Caudate nucleus (tissue), 63 donors: ENCODE measurements at places on chromosomes 6 and 20.

DNA sequence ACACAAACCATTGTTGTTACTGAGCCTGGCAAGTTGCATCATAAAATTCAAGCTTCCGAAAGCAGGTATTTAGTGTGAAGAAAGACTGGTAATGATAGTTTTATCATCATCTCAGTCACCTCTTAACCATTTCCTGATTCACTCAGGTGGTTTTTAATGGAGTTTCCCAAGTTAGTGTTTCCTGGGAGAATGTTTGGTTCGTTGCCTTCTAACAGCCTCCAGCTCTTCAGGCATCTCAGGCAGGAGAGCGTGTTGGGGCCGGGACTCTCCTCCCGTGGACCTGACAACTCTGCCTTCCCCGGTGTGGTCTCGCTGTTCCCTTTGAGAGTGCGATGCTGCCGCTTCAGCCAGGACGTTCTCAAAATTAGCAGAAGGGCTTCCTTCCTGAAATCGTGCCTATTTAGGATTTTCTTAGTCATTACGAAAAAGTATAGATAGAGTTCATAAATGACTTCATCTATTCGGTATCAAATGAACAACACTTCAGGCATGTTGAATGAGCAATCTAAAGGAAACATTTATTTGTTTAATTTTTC, 105.0 kb upstream of the QKI start:
- no peak for DNase-seq

- no peak for DNase-seq
Measured at GRCh38 chr20:10402938-10403608, 30.9 kb downstream of the MKKS start.

DNA sequence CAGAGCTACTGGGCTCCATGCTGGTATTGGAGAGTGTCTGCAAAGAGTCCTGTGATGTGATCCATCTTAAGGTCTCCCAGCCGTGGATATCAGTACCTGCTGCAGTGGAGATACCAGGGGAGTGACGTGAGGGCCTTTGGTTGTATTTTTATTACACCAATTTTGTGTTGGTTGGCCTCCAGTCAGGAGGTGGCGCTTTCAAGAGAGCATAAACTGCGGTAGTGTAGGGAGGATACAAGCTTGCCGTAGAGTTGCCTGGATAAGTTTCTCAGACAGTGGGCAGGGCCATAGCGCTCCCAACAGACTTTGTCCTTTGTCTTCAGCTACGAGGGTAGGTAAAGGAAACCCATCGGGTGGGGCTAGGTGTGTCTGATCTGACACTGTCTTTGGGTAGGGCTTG, 113.0 kb upstream of the CEP162 start:
- no peak for DNase-seq

DNA sequence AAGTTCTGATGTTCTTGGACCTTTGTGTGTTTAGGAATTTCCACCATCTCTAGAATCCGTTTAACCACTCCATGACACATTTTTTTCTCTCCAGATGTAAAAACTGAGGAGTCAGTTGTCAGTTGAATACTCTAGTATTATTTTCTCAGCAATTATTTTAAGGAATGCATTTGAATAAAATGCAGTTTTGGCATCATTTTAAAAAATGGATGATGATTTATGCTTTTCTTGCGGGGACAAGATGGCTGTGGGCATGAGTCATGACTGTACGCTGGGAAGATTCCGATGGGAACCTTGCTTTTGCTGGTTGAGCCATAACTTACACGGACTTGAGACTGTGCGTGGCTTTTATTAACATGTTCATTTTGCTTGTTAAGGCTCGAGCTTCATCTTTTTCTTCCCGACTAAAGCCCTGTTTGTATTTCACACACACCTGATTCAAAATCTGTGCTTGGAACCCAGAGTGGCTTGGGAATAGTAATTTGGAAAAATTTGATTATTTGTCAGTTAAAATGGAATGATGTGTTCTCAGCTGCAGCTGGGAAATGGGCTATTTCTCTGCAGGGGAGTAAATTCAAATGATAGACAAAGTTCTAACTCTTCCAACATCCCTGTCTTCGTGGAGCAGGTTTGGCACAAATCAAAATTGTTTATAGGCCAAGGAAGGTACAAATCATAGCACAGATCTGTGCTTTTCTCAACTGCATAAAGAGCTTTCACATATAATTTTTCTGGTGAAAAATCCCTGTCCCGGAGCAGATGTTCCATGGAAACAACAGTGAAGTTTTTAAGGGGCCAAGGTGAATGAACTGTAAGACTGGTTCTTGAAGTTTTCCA, 470.5 kb upstream of the JAG1 start:
- no peak for DNase-seq

DNA sequence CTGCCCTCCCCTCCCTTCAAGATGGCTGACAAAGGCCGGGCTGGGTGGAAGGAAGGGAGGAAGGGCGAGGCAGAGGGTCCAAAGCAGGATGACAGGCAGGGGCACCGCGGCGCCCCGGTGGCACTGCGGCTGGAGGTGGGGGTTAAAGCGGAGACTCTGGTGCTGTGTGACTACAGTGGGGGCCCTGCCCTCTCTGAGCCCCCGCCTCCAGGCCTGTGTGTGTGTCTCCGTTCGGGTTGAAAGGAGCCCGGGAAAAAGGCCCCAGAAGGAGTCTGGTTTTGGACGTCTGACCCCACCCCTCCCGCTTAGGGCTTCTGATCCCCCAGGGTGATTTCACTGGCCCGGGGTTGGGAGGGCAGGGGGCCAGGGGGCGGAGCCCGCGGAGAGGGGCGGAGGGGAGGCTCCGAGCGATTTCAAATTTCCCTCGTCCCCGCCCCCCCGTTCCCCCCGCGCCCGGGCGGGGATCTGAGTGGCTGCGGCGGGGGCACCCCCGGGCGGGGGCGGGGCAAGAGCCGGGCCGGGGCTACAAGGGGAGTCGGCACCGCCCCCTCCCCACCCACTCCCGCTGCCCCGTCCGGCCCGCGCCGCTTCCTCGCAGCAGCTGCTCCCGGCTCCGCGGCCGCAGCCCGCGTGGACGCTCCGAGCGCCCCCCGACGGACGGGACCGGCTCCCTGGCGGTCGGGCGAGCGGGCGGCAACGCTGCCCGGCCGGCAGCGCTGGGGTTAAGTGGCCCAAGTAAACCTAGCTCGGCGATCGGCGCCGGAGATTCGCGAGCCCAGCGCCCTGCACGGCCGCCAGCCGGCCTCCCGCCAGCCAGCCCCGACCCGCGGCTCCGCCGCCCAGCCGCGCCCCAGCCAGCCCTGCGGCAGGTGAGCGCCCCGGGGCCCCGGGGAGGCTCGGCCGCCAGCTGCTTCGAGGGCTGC, at the start of gene DNMT3B:
TSS of gene DNMT3B (plus strand) at position 555 of the 923 bp plus-strand sequence. CDS start 17,939 bp downstream, outside the sequence.
- peak; percentile 33 for DNase-seq
